ENCODE measurements at places on chromosomes 3 and 15. TPM values are rescaled to one million over a fixed set of nuclear protein-coding genes. Genes with fewer than 3 reads are reported as not detected.

SPG11 gene
- 65.2 TPM for total RNA-seq

PLAAT1 gene
- total RNA-seq: not detected

C3orf52 gene
- total RNA-seq: 12.4 TPM

GRAMD2A gene
- 0.21 TPM for total RNA-seq

CX3CR1 gene
- total RNA-seq: 0.44 TPM

GABRR3 gene
- total RNA-seq: not detected

GOLGA6D gene
- not detected for total RNA-seq

SMAD6 gene
- total RNA-seq: 0.34 TPM

ITIH3 gene
- total RNA-seq: not detected

FANCD2OS gene
- total RNA-seq: not detected

CCDC54 gene
- total RNA-seq: not detected

BMF gene
- 16.5 TPM for total RNA-seq

HES1 gene
- 2.5 TPM for total RNA-seq

HTR3E gene
- total RNA-seq: not detected

GBE1 gene
- 24.6 TPM for total RNA-seq

ERC2 gene
- not detected for total RNA-seq

CSPG4 gene
- not detected for total RNA-seq

FBXL22 gene
- 0.83 TPM for total RNA-seq

RPL22L1 gene
- total RNA-seq: 123 TPM

TRPM1 gene
- not detected for total RNA-seq

KLHDC8B gene
- 2.6 TPM for total RNA-seq

UBR1 gene
- total RNA-seq: 35.3 TPM

TMEM108 gene
- total RNA-seq: not detected

TRH gene
- total RNA-seq: not detected

TRA2B gene
- total RNA-seq: 279 TPM

CCR5 gene
- total RNA-seq: 5.8 TPM

MCTP2 gene
- total RNA-seq: 93.2 TPM

ABHD6 gene
- total RNA-seq: 9.2 TPM
